ENCODE measurements at places on chromosomes 7 and 10.
A peak's percentile ranks its signal among the peaks of the same experiment; 100 is the strongest.

DNA sequence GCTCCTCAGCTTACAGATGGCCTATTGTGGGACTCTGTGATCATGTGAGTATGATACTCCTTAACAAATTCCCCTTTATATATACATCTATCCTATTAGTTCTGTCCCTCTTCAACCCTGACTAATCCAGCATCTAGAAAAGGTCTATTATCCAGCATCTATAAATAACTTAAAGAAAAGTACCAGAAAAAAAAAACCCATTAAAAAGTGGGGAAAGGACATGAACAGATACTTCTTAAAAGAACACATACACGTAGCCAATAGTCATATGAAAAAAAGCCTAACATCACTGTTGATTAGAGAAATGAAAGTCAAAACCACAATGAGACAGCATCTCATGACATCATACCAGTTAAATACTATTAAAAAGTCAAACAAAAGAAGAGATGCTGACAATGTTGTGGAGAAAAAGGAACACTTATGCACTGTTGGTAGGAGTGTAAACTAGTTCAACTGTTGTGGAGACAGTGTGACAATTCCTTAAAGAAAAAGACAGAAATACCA, 549.5 kb upstream of the GRM3 start:
- no peak for DNase-seq

- no peak for DNase-seq
Observed at GRCh38 chr10:43305876-43306275, 39.0 kb upstream of the RASGEF1A start.

- no peak for DNase-seq
Observed at GRCh38 chr10:115441907-115442545, 348.9 kb downstream of the ATRNL1 start.

- DNase-seq = no peak
Observed at GRCh38 chr10:70500368-70500767, 21.8 kb downstream of the PALD1 start.

DNA sequence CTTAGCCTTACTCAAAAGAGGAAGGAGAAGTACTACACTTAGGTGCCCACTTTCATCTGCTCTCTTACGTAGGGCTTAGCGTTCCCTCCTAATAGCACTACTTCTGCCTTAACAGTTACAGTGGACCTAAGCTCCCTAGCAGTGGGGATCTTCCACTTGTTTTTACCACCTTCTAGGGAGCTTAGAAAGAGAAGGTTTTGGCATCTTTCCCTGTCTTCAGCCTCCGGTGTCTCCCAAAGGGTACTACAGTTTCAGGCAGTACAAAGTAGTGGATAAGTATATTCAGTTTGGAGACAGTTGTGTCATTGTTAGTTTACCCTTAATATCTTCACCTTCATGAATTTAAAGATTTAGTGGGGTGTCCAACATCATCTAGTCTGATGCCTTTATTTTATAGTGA, 14.6 kb downstream of the CHRM2 start:
- DNase-seq = no peak

GRCh38 chr7:74012842-74013249, 15.1 kb upstream of the ELN start:
- DNase-seq = no peak

DNA sequence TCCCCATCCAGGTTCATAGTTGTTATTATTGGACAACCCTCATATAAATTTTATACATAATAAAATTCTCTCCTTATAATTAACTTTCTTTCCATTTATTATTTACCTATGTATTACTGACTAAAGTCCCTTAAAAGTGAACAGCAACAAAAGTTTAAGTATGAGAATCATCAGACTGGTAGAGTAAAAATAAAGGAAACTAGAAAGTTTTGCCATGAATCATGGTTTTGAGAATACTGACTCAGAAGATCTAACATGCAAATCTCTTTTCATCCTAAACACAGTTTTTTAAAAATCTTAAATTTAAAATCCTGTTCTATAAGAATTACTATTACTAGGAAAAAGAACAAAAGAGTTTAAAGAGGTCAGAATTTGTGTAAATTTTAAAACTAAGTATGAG, 32.1 kb downstream of the HERC4 start:
- DNase-seq = no peak

DNA sequence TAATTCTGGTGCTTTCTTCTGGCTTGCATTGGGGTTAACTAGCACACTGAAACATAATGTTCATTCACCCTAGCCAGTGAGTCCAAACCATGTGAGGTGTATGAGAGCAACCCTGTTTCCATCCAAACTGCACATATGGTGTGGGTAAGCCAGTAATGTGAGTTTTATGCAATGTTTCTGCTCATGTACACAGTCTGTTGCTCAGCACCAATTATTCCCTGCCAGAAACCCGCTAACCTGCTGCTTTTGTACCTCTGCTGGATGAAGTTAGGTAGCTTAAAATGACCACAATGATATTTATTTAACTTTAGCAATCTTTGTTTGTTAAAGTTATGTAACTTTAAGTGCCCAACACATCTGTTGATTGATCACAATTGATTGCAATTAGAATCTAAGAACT, 93.7 kb upstream of the RPA3 start:
- no peak for DNase-seq

DNA sequence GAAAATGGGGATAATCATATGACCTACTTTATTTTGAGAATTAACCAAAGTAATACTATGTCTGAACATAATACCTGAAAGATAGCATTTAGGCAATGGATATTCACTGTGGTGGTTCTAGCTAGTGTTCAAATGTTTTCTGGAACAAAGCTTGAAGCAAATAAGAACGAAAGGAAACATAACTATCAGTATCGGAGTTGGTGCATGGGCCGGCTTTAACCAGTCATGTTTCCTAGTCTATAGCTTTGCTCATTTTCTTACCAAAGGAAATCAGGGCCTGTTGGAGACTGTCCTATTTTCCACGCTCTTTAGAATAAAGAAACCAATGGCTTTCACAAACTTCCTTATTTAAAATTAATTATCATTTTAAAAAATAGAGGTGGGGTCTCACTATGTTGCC, 8.9 kb downstream of the IL2RA start:
- no peak for DNase-seq

- peak; percentile 88 for DNase-seq
Observed at GRCh38 chr7:73667344-73668102, at the start of gene VPS37D. VPS37D (plus strand) TSS chr7:73667831; CDS start chr7:73667959, 128 bp downstream.

- DNase-seq = no peak
Observed at GRCh38 chr7:116548506-116548905, 23.7 kb downstream of the CAV1 start.

GRCh38 chr10:110511734-110512449, 14.2 kb downstream of the DUSP5 start:
- DNase-seq = no peak

- DNase-seq = no peak
Observed at GRCh38 chr7:116445447-116446211, 53.9 kb upstream of the CAV2 start.

DNA sequence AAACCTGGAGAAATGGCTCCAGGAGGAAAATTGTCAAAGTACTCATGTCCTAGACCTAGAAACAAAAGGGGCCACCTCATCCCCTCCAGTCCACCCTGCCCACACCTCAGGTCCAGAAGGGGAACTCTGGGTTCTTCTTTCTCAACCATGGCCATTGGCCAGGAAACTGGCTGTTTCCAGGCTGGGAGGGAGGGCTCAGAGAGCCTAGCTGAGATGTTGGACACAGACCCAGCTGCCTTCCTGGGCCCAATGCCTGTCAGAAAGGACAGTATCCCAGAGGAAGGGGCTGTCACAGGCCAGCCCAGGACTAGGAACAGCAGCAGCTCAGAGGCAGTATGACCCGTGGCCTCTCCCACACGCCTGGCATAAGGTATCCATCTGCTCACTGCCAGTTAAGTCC, 9.6 kb downstream of the GRID1 start:
- DNase-seq = peak; percentile 67

DNA sequence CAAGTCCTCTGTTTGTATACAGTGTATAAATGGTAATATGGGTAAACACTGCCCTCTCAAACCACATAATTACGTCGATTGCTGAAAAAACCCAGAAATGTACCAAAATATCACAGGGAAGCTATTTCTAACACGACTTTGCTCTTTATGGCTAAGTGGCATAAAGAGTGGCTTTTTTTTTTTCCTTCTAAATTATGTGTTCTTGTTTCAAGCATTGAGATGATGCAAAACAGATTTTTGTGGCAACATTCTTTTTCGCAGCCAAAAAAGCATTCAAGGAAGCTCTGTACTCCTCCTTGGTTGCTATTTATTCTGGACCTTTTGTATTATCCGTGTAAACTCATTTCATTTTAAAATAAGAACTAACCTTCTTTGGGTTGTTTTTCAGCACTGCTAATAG, 138.9 kb downstream of the VTI1A start:
- DNase-seq = no peak

GRCh38 chr10:5096108-5096507, 1.9 kb downstream of the AKR1C3 start:
- DNase-seq = no peak

- DNase-seq = no peak
Observed at GRCh38 chr7:6159524-6160031, 112.8 kb downstream of the CYTH3 start.

DNA sequence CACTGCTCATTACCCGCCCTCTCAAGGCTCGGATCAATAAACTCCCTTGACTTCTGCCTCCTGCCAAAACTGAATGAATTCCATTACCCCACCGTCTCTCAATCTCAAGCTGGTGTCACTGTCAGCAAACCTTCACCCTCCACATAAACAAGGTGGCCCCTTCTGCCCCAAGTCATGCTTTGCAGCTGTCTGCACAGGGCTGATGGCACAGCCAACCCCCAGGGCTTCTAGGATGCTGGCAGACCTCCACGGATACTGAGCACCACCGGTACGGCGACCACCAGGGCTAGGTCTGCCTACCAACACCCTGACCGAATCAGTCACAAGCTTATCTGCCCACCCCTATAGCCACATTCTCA, 46.1 kb downstream of the PARD3 start:
- no peak for DNase-seq

GRCh38 chr7:103632972-103633371, 187.0 kb upstream of the SLC26A5 start:
- DNase-seq = no peak

DNA sequence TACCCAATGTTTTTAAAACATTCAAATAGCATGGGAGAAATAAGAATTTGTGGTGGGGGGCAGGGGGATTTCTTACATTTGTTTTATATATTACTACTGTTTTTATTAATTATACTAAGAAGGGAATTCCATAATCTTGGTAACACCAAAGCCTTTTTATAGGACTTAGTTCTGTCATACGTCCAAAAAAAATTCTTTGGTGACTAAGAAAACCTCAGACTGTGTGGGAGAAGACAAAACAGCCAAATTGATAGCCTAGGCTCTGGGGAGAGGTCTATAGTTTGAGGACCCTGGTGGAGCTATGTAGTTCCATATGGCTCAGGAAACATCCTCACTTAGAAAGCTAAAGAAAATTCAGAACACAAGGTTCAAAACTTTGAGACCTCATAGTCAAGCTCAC, 23.4 kb downstream of the ACSM6 start:
- no peak for DNase-seq

GRCh38 chr7:81846398-81846797, 76.6 kb upstream of the HGF start:
- DNase-seq = peak; percentile 10

Data from head of caudate nucleus (tissue), 42 donors.